NCI-H460 (cell line): ENCODE measurements at places on chromosomes 16 and 17. TPM values are rescaled to one million over a fixed set of nuclear protein-coding genes. Genes with fewer than 3 reads are reported as not detected.

The GAS2L2 gene
- not detected in 2 replicates for total RNA-seq

The KRTAP4-6 gene
- total RNA-seq: not detected in 2 replicates

The NTN1 gene
- 0.69 and 0.87 TPM in 2 replicates for total RNA-seq

The MVD gene
- total RNA-seq: 7.0 and 7.4 TPM in 2 replicates

The SLC5A10 gene
- total RNA-seq: not detected in 2 replicates

The SOCS7 gene
- total RNA-seq: 24.6 and 25.1 TPM in 2 replicates

The SAP30BP gene
- 57.3 and 62.1 TPM in 2 replicates for total RNA-seq

The INCA1 gene
- not detected in 2 replicates for total RNA-seq

The KRTAP2-1 gene
- not detected in 2 replicates for total RNA-seq

The SP6 gene
- 0.02 TPM in 1 of 2 replicates, not detected in the other for total RNA-seq

DNA sequence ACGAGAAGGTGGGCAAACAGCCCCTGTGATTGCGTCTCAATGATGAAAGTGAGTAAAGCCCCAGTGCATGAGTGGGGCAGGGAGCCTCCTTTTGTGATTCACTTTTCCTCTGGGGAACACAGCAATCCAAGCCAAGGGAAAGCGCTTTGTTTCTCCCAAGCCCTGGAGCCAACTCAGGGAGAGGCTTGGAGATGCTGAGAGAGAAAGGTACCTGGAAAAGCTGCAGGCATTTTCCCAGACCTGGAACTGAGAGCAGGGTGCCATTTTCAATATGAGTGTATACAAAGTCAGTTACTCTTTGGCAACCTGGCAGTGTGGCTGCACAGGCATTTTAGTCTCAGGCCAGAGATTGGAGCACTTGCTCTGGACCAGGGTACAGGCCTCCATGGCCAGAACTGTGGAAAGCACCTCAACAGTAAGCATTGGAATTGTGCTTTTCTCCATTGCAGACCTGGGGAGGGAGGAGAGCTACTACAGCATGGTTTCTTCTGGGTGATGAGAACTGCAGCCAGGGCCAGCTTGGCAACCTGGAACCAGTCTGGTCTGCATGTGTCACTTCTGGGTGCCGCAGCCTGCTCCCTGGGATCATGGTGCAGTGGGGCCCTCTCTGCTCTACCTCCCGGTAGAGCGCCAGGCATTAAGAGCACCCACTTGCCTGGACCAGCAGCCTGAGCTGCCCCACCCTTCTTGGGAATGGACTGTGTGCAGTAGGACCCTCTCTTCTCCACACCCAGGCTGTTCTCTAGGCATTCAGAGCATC lies 89.0 kb upstream of the CDH5 start:
- DNase-seq: no peak

DNA sequence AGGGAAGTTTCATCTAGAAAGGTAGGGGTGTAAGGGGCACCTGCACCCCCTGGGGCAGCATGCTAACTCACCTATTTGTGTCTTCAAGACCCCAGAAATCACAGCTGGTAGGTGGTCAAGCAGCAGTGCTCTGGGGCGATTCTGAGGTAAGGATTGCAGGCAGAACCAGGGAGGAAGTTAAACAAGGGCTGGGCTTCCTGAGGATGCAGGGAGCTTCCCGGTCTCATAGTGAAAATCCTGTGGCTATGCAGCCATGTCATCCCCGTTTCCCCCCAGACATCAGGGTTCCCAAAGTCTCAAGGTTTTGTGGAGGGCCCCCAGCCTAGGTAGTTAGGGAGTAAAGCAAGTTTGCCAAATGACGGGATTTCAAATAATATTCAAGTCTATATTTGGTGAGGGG lies 78.5 kb downstream of the C16orf78 start:
- no peak for DNase-seq

DNA sequence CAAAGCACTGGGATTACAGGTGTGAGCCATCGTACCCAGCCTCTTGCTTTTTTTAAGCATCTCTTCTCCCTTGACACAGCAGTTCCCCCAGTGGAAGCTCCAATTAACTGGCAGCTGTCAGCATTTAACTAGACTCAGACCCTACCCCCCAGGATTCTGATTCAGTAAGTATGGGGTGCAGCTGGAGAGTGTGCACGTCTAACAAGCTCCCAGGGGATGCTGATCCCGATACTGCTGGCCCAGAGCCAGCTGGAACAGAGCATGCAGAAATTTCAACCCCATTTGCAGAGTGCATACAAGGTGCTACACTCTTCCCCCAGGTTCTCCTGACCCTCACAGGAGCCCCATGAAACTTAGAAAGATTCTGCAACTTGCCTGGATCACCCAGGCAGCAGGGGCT lies 27.7 kb upstream of the BCO1 start:
- no peak for DNase-seq

DNA sequence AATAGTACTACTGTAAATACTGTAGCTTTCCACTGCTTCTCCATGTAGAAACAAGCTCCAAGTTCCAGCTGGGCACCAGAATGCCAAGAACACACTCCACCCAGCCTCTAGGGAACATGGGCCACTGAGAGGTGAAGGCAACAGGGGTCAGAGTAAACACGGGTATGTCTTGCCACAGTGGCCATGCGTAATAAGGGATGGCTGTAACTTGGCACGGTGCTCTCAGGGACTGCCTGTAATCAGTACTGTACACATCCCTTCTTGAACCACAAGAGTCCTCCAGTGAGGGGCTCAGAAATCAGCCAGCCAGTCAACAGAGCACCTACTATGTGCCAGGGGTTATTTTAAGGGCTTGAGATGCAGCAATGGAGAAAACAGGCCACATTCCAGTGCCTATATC lies 10.8 kb downstream of the LRRC59 start:
- peak; percentile 38 for DNase-seq

DNA sequence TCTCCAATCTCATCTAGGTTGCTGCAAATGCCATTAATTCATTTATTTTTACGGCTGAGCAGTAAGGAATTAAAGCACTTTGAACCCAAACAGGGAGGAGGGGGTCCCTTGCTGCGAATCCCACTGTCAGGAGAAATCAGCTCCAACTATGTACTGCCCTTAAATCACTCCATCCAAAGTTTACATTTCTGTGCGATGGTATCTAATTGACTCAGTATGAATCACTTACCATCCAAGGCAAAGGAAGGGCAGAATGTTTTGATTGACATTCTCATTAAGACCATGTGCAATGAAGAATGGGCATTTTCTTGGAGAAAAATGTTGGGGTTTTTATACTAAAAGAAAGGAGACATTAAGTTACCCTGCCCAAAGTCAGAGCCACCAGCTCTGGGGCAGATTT lies 47.7 kb upstream of the XYLT1 start:
- no peak for DNase-seq

GRCh38 chr16:56728980-56729734 lies 772 bp upstream of the NUP93 start:
- no peak for DNase-seq

- no peak for DNase-seq
Observed at GRCh38 chr16:59342669-59343068, 608.6 kb upstream of the GOT2 start.

DNA sequence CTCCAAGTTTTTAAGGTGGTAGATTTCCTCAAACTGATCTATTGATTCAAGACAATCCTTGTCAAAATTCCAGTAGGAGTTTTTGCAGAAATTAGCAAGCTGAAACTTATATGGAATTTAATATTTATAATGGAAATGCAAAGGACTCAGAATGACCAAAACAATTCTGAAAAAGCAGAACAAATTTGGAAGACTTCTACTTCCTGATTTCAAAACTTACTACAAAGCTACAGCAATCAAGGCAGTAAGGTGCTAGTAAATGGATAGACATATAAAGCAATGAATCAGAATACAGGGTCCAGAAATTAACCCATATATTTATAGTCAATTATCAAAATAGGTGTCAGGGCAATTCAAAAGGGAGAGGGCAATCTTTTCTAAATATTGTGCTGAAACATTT lies 11.8 kb upstream of the IL21R start:
- DNase-seq: no peak

- DNase-seq: peak; percentile 45
Observed at GRCh38 chr16:53911513-53911912, 207.6 kb downstream of the FTO start.

DNA sequence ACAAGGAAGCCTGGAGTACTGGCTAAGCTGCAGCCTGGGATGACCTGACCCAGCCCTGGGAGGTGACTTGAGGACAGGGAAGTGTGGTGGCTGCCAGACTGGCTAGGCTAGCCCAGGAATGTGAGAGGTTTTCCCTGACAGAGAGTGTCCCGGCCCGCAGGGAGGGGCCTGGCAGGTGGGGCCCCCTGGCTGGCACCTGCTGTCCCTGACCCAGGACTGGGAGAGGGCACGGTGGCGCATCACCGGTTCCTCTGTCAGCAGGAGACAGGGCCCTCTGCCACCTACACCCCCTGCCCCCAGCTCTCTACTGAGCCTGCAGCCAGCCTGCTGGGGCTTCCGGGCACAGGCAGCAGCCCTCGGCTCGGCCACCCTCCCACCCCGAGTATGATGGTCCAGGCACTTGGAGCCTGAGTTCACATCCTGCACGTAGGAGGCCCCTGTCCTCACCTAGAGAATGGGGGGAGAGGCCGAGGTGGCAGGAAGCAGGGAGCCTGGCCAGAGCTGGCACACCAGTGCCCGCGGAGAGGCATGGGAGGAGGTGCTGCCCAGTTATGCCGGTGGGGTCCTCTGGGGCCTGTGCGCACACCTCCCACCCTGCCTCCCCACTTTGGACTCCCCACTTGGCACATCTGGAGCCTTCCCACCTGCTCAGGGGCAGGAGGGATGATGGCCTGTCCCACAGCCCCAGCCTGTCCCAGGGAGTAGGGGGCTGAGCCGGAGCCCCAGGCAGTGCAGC lies 528 bp downstream of the PRSS27 start:
- DNase-seq: no peak

- DNase-seq: no peak
Observed at GRCh38 chr16:85355515-85355837, 243.2 kb upstream of the CIBAR2 start.

DNA sequence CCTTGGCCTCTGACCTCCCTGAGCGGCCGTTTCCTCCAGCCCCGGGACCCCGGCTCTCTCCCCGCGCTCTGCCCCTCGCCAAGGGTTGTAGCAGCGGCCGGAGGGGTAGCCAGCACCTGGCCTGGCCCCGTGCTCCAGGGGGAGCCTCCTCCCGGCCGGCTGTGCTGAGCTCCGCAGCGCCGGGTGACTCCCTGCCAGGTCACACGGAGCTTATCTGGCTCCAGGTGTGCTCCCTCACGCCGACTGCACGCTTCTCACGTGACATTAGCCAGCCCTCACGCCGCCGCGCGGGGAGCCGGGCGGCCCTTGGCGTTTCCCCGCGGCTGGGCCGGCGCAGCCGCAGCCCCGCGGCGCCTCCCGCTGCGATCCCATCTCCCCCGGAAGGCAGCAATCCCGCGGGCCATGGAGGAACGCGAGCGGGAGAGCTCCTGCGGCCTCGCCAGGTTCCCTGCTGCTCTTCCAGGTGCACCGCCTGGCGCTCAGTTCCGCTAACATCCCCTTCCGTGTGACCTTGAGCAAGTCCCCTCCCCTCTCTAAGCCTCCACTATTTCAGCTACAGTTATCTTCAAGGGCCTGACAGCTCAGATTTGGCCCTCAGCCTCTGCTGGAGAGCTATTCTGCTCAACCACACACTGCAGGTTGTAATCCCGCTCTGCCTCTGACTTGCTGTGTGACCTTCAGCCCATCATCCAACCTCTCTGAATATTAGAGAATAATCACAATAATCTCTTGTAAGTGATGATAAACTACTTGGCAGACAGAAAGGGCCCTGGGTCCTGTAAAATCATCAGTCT lies 3.4 kb downstream of the MYO18A start:
- DNase-seq: no peak

- no peak for DNase-seq
Observed at GRCh38 chr17:57584050-57584551, 161.0 kb downstream of the CCDC182 start.

- DNase-seq: no peak
Observed at GRCh38 chr16:75264457-75264998, 13.1 kb upstream of the BCAR1 start.

GRCh38 chr17:65593855-65594845 lies 32.7 kb upstream of the AXIN2 start:
- no peak for DNase-seq

- DNase-seq: no peak
Observed at GRCh38 chr17:4301066-4301465, 37.3 kb upstream of the ANKFY1 start.
